GM18507 (cell line): ENCODE measurements at places on chromosomes 5 and 9.
A peak's percentile ranks its signal among the peaks of the same experiment; 100 is the strongest.

GRCh38 chr5:15959370-15960164 lies 220.0 kb downstream of the MARCHF11 start:
- no peak for DNase-seq

DNA sequence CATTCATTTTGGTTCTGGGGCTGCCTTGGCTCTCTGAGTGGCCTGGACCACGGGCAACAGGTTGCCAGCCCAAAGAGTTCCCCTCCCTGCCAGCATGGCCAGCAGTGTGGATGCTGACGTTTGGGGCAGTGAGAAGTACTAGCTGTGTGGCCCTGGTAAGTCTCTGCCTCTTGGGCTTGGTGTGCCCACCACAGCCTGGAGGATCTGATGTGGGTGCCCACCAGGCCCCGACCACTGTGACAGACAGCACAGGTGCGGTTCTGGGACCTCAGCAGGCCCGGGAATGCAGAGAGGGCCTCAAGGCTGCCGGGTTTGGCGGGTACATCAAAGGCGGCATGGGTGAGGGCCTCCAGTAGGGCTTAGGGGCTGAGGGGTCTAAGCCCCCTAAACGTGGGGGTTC lies 33.6 kb upstream of the PITX1 start:
- DNase-seq: no peak

DNA sequence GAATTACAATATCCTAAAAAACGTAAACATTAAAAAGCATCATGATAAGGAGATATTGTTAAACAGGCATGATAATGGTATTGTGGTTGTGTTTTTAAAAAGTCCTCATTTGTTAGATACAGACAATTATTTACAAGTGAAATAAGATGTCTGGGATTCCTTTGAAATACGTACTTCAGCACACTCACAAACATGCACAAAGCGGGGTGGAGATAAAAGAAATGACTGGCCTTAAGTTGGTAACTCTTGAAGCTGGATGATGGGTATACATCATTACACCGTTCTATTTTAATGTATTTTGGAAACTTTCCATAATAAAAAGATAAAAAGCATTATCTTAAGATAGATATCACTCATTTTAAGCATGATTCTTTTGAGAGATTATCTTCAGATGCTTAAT lies 1.0 kb downstream of the FAM200C start:
- no peak for DNase-seq

GRCh38 chr9:9565700-9566099 lies 1047.1 kb downstream of the PTPRD start:
- no peak for DNase-seq

DNA sequence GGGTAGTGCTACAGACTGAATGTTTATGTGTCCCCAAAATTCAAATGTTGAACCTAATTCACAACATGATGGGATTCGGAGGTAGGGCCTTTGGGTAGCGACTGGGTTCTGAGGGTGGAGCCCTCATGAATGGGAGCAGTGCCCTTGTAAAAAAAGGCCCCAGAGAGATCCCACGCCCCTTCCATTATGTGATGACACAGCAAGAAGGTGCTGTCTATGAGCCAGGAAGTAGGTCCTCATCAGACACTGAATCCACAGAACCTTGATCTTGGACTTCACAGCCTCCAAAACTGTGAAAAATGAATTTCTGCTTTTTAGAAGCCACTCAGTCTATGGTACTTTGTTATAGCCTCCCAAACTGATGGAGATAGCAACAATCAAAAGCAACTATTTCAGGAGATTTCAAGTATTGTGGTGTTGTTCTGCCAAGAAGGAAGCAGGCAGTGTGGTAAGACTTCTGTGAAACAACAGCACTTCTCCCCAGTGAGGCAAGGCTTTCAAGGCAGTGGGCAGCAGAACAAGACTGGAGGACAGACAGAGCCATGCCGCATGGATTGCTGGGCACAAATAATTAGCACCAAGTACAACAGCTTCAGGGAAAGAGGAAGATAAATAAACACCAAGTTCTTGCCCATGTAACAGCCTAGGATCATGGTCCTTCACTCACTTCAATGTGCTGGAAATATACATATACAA lies 76.1 kb downstream of the OR2K2 start:
- DNase-seq: no peak

- DNase-seq: no peak
Observed at GRCh38 chr5:91532779-91533178, 149.7 kb upstream of the ARRDC3 start.

DNA sequence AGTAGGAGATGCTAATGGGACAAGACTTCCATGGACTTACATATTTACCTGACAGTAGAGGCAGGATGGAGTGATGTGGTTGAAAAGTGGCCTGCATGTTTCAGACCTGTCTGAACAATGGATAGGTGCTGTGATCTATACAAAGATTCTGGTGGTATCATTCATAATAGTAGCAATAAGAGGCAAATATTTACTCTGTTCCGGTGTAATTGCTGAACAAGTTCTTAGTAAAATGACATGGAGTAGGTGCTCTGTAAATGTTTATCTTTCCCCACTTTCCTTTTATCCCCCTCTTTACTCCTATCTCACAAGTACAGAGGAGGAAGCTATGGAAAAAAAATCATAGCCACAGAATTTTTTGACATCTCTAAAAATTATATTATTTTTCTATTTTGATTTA lies 159.0 kb upstream of the SLC12A2 start:
- DNase-seq: no peak

DNA sequence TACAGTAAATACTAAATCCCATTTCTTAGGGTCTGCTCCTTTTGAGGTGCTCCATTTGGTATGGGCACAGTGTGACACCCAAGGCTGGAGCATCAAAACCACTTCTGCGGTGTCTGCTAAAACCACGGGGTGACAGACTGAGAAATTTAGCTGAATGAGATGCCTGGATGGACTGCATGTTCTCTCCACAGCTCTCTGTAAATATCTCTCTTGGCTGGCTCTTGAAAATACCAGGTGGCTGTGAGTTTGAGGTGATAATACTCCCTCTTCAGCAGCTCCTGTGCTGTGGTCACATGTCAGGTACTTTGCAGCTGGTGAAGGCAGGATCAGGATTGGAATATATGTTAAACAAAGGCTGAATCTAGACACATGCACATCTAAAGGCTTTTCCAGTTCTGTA lies 93.7 kb upstream of the SIMC1 start:
- DNase-seq: no peak

DNA sequence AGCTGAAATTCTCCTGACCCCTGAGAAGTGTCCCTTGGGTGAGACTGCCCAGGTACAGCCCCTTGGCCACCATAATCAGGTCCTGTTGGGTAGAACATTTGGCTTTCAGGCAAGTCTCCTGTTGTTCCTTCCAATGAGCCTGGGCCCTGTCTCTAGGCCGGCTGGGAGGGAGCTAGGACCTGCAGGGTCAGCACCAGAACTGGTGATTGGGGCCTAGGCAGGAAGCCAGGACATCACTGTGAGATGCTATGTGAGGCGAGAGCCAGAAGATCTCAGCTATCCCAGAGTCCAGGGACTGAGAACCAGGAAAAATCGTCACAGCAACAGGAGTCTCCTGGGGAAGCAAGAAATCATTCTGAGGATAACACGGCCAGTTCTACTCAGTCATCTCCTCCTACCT lies 51.5 kb downstream of the PCDH1 start:
- DNase-seq: no peak

DNA sequence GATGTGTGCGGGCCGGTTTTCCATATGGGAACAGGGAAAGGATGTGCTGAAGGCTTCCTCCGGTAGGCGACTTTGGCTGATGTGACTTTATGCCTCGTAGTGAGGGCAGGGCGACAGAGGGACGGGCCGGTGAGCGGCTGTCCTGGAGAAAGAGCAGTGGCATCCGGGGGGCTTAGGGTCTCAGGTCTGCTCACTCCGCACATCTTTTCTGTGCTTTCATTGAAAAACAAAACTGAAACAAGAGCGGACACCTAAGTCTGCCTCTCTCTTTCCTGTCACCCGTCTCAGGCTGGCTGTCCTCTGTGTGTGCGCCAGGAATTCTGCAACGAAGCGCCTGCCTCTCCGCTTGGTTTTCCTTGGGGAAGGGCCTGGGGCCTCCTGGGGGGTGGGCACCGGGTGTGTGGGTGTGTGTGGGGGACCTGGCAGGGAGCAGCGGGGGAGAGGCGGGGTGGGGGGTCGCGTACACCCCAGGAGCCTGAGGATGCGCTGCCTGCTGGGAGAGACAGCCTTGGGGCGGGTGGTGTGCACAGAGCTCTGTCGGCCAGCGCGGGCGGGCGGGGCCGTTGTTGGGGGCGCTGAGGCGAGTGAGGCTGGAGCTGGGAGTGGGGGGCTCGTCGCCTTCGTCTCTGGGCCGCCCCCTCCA lies 580 bp upstream of the PRRX2 start:
- no peak for DNase-seq

- DNase-seq: no peak
Observed at GRCh38 chr5:62489471-62489870, 76.9 kb downstream of the IPO11 start.

GRCh38 chr9:78009186-78009585 lies 22.4 kb downstream of the GNAQ start:
- DNase-seq: no peak

- no peak for DNase-seq
Observed at GRCh38 chr9:123033352-123033751, at the start of gene GPR21. TSS of gene GPR21 (plus strand) at chr9:123033667. CDS start at chr9:123034567, 900 bp downstream.

GRCh38 chr5:179208706-179209358 lies 136.4 kb downstream of the ADAMTS2 start:
- no peak for DNase-seq

GRCh38 chr5:1476181-1476966 lies 31.1 kb upstream of the SLC6A3 start:
- no peak for DNase-seq

- peak; percentile 5 for DNase-seq
Observed at GRCh38 chr5:78269088-78269703, 25.3 kb downstream of the AP3B1 start.

GRCh38 chr5:18270635-18271338 lies 636.5 kb downstream of the TAF11L14 start:
- DNase-seq: no peak

DNA sequence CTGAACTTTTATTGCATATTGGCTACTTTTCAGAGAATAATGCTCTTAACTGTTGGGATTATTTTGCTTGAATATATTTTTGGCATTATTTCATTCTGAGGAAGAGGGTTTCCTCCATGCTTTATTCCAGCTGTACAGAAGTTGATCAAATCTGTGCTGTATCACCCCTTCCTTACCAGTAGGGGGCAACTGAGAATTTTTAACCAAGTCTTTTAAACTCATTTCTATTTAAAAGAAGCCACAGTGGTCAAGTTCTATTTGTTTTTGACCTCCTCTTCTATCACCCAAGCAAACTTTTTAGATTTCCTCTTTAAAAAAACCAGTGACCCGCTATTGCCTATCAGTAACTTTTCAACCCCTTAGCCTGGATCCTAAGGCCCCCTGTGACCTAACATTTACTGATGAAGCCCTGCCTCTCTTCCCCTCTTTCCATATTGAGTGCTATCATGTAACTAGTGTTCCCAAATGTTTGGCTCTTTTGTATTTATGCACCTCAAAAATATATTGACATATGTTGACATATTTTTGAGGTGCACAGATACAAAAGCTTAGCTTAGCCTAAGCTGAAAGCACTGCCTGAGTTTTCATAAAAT lies 80.6 kb downstream of the FBXO4 start:
- no peak for DNase-seq

DNA sequence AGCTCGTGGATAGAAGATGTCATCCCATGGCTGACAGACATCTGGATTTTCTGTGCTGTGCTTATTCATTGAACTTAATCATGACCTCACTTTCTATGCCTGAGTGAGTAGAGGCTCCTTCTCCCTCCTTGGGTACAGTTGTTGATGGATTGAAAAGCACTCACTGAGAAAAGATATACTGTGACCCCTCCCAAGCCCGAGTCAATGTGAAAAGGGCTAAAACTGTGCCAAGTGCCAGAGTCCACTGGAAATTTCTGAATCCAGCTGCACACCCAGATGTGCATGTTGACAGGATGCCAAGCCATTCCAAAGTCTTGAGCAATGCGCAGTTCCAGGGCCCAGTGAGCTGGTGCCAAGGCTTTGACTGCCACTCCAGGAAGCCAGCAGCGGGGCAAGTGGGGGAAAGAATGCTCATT lies 473.0 kb downstream of the NTRK2 start:
- no peak for DNase-seq

- DNase-seq: no peak
Observed at GRCh38 chr9:8961186-8961851, 1161.7 kb upstream of the DMAC1 start.

DNA sequence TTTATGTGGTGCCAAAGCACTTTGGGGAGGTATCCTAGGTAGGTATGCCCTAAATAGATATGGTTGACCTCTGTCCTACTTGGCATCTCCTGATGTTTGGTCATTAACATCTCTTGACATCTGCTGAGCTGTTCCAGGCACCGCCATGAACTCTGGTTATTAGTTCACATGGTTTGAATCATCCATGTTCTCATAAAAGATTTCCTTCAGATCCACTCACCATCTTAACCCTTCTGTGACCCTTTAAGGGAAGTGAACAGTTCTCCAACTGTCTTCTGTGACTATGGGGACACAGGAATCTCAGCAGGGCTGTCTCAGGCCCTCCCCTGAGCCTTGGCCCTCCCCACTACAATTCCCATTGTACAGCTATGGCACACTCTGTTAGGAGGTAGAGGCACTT lies 167.7 kb downstream of the CDH6 start:
- no peak for DNase-seq

GRCh38 chr9:92191801-92192200 lies 76.6 kb upstream of the SPTLC1 start:
- DNase-seq: no peak

DNA sequence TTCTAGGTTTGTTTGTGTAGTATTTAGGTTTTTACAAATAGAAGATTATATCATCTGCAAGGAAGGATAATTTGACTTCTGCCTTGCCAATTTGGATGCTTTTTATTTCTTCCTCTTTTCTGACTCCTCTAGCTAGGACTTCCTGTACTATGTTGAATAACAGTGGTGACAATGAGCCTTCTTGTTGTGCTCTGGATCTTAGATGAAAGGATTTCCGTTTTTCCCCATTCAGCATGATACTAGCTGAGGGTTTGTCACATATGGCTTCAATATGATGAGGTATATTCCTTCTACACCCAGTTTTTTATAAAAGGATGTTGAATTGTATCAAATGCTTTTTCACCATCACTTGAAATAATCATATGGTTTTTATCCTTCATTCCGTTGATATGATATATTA lies 101.4 kb downstream of the FBXO4 start:
- DNase-seq: no peak

GRCh38 chr9:107597743-107598217 lies 108.2 kb upstream of the KLF4 start:
- no peak for DNase-seq

DNA sequence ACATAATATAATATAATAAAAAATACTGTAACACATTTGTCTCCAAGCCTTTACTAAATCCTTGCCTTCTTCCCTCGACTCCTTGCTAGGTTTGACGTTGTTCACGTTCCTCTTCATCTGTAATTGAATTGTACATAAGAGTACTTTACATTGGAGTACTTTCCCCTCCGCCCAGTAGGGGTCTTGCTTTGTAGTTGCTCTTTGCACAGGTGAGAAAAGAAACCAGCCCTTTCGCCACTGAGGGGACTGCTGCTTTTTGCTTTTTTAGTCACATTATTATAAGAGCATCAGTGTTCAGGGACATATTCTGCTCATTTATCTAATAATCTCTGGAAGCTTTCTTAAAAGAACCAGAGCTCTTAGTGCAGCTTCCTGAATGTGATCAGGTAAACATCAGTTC lies 115.0 kb downstream of the CETN3 start:
- no peak for DNase-seq
